ENCODE measurements at places on chromosomes 6 and 20.

GRCh38 chr6:113978084-113978675, 7.2 kb upstream of the HDAC2 start:
- DNase-seq: no peak

GRCh38 chr6:132742495-132742894, 15.2 kb downstream of the VNN2 start:
- DNase-seq: no peak

- no peak for DNase-seq
Observed at GRCh38 chr6:3398165-3398562, 58.7 kb downstream of the SLC22A23 start.

DNA sequence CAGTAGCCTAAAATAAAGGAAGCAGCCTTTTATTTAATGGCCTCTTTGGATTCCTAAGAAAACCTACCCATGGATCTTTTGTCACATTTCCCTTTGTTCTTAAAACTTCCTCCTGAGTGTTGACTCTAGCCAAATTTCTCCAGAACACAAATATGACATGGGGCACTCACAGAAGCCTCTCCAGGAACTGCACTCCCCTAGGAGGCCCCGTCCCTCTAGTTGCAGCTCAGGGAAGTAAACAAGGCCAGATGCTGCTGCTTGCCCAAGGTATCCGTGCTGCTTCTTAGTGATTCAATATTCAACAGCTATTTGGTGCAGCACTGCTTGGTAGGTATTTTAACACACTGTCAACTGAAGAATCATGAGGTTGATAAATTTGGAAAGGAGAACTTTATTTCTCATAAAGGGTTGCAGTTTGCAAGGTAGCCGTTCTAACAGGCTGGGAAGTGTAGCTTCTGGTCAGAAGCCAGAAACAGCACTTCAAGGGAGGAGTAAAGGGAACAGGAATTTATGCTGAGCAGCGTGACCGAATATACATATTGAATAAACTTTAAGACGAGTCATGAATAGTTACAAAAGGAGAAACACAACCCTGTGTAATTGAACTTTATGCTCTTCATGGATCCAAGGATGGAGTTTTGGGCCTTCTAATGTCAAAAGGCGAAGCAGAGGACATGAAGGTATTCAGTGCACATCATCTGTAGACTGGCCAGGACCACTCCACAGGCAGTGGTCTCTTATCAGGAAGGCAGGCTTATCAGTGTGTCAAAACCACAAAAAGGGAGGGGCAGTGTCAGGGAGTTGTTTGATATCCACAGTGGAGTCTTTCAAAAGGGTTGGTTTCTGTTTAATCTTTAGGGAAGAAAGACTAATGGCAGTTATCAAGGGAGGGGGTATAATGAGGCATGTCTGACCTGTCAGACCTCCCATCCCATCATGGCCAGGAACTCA, 63.3 kb downstream of the CD24 start:
- DNase-seq: peak; percentile 51

DNA sequence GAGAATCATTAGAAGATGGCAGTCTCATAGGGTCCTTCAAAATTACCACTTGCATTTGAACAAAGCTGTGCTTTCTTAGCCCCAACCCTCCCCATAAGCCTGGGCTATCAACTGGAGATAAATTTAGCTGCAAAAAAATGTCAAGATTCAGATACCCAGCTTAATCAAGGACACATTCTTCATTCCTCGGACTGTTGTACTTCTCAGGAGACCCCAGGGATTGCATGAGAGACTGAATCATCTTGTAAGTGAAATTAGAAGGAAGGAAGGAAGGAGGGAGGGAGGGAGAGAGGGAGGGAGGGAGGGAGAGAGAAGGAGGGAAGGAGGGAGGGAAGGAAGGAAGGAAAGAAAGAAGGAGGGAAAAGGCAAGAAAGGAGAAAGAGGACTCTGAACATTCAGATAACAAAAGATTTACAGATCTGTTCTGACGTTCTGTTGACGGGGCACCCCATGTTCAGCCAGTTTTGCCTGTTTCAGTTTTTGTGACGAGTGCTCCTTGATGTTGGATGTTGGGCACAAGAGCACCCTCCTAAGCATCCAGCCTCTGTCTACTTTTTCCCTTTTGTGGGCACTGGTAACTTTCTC, 498.7 kb downstream of the PREX1 start:
- no peak for DNase-seq

- no peak for DNase-seq
Observed at GRCh38 chr6:136669299-136669699, 119.1 kb upstream of the MAP7 start.

DNA sequence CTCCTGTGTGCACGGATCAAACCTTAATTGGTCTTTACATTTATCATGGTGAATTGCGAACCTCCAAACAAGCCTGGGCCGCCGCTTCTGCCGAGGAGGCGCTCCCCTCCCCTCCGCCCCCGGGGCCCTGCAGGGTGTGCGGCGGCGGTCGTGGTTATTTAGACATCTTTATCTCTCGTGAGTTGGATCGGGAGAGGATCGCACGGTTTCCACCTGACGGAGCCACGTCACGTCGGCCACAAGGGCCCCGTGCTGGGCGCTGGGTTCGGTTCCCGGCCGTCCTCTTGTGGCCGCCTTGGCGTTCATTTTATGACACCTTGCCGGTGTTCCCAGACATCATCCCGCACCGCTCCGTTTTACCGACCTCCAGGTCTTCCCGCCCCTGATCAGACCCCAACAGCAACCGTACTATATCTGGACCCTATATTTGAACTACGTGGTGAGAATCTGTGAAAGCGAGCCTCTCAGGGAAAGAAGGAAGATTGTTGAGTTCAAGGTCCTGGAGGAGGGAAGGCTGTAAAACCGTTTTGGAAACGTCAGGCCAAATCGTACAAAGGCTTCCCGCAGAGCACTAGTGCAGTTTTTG, 1.3 kb upstream of the CNR1 start:
- DNase-seq: no peak

DNA sequence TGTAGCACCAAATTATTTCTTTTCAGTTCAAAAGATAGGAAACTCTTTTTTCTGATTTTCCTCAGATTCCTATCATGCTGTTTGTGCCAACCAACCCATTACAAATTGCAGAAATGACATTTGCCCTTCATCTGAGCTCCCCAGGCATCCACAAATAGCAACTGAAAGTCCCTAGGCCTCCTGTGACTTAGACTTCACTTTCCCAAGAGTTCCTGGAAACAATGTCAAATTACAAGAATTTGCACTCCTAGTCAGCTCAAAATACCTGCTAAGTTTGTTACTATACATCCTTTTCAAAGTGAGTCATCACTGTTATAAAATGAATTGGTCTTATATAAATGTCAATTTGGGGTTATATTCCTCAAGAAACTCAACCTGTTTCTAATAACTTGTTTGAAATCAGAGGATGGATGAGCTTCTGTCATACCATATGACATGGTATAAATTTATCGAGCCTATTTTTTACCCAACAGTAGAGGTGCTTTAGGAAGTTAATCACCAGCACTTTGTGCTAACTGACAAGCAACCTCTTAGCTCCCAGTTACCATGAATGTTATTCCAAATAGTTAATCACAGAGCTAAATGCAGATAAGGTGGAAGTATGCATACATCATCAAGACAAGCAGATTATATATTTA, 256.5 kb downstream of the HACE1 start:
- DNase-seq: no peak

DNA sequence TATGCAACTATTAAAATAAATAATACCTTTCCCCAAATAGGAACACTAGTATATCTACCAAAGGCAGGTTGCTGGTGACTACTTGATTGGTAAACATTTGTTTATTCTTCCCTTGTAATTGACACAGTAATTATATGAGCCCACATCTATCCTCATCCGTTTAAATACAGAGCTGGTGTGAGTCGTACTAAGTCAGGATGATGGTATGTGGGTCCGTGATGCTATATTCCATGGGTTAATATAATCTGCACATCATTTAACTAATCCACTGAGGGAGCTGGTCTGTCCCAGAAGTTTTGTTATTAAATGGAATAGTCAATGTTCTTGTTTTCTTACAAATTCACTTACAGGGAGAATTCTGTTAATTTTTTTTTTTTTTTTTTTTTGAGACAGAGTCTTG, 164.0 kb upstream of the AGPAT4 start:
- no peak for DNase-seq

DNA sequence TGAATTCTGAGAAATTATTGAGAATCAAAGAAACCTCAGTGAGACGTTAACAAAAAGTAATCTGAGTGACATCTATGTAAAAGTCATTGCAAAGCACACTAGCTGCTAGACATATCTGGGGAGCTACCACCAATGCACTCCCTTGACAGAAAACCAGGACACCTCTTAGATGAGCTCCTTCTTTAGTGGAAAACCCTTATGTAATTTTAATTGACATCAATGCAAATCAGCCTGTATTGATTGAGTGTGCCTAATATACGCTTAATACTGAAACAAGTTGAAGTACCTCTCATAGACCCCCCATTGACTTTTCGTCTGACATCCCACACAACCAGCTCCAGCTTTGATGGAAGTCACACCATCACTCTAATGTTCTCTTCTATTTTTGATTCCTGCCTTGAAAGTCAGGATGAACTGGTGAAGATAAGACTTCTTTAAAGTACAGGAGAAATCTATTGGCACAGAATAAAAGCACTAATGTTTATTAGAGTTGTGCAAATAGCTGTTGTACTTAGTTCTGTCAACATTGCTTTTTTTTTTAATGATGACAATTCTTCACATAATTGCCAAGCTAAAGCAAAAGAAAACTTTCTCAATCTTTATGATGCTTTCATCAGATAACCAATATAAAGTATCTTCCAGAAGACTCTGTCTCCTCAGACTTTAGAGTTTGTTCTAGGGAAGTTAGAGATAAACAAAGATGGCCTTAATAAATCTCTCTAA, 98.0 kb upstream of the FAM8A1 start:
- DNase-seq: no peak

DNA sequence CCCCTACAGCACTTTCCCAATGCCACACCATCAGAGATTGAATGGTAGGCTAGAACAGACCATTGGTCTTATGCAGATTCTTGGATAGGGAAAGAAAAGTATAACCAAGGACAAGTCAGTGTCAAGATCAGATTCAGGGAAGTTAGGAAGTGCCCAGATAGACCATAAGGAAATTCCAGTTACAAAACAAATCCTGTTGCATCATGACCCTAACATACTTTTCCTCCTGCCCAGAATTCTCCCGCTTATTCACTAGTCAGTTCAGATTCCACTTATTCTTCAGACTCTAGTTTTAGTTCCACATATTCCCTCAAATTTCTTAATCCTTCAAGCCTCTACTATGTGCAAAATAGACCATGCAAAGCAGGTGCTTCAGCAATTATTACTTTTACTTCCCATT, 20.7 kb downstream of the METTL24 start:
- no peak for DNase-seq

DNA sequence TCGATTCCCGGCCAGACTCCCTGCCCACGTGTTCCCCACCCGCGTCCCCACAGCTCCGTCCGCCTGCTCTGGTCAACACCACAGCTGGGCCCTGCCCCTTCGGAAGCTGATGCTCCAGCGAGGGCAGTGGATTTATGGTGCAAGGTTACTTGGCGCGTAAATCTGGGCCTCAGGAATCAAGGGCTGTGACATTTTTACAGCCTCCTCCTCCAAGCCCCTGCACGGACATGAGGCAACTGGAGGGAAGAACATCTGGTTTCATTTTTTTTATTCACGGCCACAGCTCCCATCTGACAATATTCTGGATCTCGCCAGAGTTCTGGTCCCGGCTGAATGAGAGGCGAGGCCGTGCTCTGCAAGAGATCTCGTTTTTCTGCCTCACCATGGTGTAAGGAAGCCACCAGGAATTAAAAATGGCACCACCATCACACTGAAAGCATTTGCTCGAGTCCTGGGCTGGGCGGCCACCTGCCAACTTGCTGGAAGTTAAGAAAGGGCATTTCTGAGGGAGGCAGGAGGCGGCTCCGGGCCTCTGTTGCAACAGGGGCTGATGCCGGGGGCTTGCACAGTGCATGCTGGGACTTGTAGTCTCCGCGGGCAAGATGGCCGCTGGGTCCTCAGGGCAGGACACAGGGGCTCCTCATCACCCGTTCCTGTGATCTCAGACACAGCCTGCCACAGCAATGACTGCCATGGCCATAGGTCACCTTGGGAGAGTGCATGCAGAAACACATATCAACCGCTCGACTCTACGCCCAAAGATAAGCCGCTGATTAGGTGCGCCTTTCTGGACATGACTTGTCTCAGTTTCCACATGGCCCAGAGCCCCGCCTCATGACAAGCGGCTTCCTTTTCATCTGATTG, 148.5 kb downstream of the LY86 start:
- no peak for DNase-seq

- no peak for DNase-seq
Observed at GRCh38 chr20:35953387-35954199, 709 bp downstream of the SCAND1 start.

GRCh38 chr6:153167907-153168306, 36.8 kb upstream of the RGS17 start:
- DNase-seq: no peak

- DNase-seq: no peak
Observed at GRCh38 chr6:112033791-112034615, 19.9 kb upstream of the CCN6 start.

- DNase-seq: no peak
Observed at GRCh38 chr6:82217018-82217586, 30.4 kb downstream of the IBTK start.

DNA sequence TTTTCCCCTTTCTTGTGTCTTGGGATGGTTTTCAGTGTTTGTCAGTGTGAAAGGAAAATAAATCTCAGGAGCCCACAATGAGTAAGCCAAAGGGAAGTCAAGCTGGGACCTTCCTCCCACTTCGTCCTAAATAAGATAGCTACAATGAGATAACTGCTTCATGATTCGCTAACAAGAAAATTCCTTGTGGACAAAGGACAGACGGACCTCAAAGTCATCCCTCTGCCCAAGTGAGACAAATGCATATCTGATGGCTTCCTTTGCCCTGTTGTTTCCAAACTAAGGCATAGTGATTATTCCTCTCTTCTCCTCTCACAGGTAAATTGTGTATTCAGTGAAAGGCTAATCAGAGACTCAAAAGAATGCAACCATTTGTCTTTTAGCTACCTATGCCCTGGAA, 26.1 kb upstream of the ADTRP start:
- no peak for DNase-seq

DNA sequence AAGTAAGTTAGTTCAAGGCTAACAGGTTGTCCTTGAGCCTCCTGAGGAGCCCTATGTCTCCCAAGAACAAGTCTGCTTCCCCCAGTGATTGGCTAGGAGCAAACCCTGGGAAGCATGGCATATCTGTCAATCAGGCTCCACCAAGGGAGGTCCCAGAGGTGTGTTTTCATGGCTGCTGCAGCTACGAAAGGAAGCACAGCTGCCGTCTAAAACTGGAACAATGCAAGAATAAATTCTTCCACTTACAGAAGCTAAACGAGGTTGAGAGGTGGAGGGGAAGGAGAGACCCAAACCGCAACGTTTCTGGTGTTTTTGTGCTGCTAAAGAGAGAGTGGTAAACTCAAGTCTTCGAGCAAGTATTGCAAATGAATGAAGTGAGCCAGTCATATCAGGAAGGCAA, 4.9 kb upstream of the PTGIS start:
- DNase-seq: no peak

GRCh38 chr6:20688710-20689500, 154.6 kb downstream of the CDKAL1 start:
- peak; percentile 65 for DNase-seq

DNA sequence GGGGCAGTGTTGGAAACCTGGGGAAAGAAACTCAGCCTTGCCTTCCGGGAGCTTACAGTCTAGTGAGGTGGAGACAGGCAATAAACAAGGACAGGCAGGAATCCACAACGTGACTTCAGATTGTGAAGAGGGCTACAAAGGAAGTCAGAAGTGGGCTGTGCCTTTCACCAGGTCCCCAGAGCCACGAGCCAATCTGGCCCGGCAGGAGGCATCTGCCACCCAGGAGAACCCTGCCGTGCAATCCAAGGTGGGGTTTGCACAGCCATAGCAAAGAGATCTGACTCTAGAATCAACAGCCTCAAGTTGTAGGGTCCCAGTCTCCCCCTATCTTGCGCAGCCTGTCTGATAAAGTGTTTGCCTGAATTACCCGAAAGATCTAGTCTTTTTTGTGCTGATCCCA, 5.5 kb downstream of the SLC32A1 start:
- DNase-seq: peak; percentile 32

All from NCI-H524 (cell line).